Skin of body (tissue), 3 donors: ENCODE measurements at places on chromosomes 16 and 17. TPM values are rescaled to one million over a fixed set of nuclear protein-coding genes. Genes with fewer than 3 reads are reported as not detected.

The REXO5 gene
- total RNA-seq = 5.3 TPM

The ZNF205 gene
- 6.1 TPM for total RNA-seq

The NMT1 gene
- total RNA-seq = 46.4 TPM

The SDR42E2 gene
- total RNA-seq = not detected

The FBXL16 gene
- 0.30 TPM for total RNA-seq

The B9D1 gene
- total RNA-seq = 9.2 TPM

The TNK1 gene
- 2.5 TPM for total RNA-seq

The TOX3 gene
- total RNA-seq = 0.49 TPM

The RPL38 gene
- total RNA-seq = 2,384 TPM

The POLR3K gene
- 3.7 TPM for total RNA-seq

The CA4 gene
- total RNA-seq = 3.2 TPM

The KRTAP2-1 gene
- total RNA-seq = 3.4 TPM

The ATP2A3 gene
- 5.5 TPM for total RNA-seq

The LLGL2 gene
- 17.8 TPM for total RNA-seq

The ZFP1 gene
- 15.3 TPM for total RNA-seq

The CACNG5 gene
- total RNA-seq = not detected

The RAB11FIP4 gene
- total RNA-seq = 6.7 TPM

The C17orf78 gene
- total RNA-seq = not detected

The KRTAP2-2 gene
- 6.5 TPM for total RNA-seq

The PRSS36 gene
- total RNA-seq = 0.99 TPM

The CCL7 gene
- not detected for total RNA-seq

The ZDHHC1 gene
- 7.0 TPM for total RNA-seq

The PPY gene
- total RNA-seq = not detected

The PDE6G gene
- 0.49 TPM for total RNA-seq

The SLC47A1 gene
- total RNA-seq = 0.59 TPM

The CX3CL1 gene
- 2.6 TPM for total RNA-seq

The HOXB1 gene
- not detected for total RNA-seq

The KRTAP9-2 gene
- total RNA-seq = 6.3 TPM

The HSD11B2 gene
- 7.5 TPM for total RNA-seq

The CSF3 gene
- not detected for total RNA-seq

The CA5A gene
- not detected for total RNA-seq

The ALOX12 gene
- total RNA-seq = 1.2 TPM
